ENCODE measurements at places on chromosomes 5 and 9.

- DNase-seq: no peak
Observed at GRCh38 chr9:124389146-124389939, 25.9 kb downstream of the PSMB7 start.

DNA sequence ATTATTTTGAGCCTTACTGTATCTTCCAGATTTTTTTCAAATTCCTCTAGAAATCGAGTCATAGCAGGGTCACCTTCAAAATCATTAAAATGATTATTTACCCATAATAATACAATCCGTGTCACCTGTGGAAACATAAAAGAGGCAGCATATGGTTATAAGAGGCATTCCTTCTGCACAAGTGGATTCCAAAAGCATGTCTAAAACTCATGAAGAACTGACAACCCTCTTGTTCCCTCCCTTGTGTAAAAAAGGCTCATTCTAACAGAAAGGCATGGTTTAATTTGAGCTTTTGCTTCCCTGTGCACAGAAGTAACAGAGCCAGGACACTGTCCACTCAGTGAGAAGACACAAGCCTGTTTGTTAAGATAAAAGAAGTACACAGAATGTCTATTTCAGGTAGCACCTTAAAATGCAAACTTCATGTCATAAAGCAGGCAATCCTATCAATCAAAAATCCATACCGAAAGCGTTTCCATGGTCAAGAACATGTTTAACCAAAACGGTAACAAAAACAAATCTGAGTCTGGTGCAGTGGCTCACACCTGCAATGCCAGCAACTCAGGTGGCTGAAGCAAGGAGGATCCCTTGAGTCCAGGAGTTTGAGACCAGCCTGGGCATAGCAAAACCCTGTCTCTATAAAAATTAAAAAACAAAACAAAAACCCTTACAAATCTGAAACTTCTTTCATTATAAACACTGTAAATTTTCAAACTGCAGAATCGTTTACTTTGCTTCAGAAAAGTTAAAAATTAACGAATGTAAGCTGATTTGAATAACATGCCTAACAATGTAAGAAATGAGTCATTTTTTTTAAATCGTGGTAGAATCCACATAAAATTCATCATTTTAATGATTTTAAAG is 139.3 kb downstream of the RAPGEF6 start:
- no peak for DNase-seq

DNA sequence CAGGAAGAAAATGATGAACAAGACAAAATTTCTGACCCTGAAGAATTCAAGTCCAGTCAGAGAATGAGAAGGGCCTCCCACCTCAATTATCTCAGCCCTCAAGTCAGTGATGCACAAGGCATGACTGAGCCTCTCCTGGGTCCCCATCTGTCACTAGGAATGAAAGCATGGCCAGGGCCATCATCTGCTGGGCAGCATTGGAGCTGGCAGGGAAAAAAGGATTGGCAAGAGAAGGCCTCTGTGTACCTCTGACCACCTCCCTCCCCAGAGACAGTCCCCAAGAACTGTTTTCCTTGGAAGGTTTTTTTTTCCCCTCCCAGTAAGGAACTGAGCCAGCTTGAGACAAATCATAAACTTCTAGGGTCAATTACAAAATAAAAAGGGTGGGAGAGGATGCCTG is 76.7 kb downstream of the KLHL3 start:
- no peak for DNase-seq

DNA sequence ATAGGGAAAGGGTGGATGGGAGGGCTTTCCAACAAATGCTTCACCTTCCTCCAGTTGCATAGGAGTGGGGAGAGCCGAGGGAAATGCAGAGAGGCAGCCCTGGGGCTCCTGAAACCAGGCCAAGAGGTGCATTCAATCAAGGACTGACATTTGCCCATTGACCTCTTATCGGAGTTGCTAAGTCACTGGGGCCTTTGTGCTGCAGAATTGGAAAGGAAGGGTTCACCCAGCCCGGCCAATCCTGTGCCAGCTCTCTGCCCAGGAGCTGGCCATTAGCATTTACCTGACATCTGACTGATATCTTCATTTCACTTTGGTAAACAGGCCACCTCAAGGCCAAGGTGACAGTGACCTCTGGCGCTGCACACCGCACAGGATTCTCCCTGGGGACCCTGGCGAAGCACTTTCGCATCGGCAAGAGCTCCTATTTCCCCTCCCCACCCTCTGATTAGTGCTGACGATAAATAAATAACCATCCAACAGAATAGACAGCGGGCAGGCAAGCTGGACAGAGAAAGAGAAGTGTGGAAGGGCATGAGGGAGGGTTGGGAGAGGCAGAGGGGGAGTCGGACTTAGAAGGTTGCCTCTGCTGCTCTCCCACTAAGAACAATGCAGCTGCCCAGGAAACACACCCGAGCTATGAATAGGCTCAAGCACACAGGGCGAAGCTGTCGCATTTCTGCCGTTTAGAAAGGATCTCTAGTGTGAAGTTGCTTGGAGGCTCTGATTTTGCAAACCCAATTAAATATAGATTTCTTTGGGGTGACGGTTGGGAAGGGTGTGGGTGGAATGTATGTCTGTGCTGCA is 57.0 kb upstream of the BOD1 start:
- DNase-seq: no peak

DNA sequence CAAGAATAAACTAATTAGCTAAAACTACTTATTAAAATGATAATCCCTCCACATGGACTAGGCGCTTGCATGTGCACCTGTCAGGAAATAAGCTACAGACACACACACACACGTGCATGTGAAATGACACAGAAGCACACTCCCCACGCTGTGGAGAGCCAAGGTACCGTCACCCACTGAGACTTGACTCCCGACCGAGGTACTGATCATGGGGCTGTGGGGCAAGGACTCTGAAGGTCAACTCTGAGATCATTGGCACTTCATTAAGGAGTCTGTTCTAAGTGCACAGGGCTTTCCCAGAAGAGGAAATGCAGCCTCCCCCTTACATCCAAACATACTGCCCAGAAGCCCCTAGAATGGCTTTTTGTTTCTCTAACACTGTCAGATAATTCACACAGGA is 264.4 kb upstream of the WWC1 start:
- DNase-seq: no peak

DNA sequence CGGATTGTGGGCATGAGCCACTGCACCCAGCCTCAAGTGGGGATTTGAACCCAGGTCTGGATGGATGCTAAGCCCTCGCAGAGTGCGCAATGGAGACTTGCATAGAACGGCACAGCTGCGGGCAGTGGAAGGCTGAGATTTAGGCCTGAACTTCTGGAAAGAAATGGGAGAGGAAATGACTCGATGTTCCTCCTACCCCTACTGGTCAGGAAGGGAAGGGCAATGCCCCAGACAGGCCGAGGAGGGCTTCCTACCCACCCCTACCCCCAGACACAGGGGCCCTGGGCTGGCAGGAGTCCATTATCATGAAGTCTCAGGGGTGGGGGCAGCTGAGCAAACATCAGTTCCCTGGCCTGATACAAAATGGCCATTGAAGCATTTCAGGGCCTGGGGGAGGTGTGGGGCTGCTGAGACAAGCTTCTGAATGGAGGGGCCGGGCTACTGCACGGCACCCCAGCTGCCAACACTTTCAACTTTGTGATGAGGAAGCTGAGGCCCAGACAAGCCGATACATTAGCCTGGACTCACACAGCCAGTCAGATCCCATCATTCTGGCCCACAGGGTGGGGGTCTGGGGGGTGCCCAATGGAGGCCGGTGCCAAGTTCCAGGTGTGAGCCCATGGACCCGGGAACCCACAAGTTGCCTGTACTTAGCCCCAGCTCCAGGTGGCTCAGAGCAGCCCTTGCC is 13.5 kb upstream of the WDR38 start:
- DNase-seq: no peak

- no peak for DNase-seq
Observed at GRCh38 chr9:3879726-3880505, 354.1 kb upstream of the RFX3 start.

GRCh38 chr9:132610661-132611060 is 28.3 kb downstream of the BARHL1 start:
- no peak for DNase-seq

DNA sequence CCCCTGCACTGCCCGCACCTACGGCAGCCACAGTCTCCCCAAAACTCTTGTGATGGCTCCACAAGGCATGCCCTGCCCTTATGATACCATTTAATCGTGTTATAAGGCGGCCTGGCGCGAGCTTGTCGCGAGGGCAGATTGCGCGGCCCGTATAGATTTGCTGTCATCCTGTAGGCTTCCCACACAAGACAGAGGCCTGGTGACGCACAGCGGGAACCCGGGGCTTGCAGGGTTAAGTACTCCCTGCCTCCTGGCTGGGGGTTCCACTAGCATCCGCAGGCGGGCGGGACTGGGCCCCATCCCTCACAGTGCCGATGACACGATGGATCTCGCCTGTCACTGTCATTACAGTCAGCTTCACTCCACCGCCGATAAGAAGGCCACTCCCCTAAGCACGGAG is 364.9 kb upstream of the IRX2 start:
- no peak for DNase-seq

GRCh38 chr5:33423018-33423630 is 17.6 kb upstream of the TARS1 start:
- DNase-seq: no peak

- no peak for DNase-seq
Observed at GRCh38 chr5:22460189-22460588, 393.0 kb downstream of the CDH12 start.

- no peak for DNase-seq
Observed at GRCh38 chr5:173923218-173924095, 35.3 kb downstream of the CPEB4 start.

DNA sequence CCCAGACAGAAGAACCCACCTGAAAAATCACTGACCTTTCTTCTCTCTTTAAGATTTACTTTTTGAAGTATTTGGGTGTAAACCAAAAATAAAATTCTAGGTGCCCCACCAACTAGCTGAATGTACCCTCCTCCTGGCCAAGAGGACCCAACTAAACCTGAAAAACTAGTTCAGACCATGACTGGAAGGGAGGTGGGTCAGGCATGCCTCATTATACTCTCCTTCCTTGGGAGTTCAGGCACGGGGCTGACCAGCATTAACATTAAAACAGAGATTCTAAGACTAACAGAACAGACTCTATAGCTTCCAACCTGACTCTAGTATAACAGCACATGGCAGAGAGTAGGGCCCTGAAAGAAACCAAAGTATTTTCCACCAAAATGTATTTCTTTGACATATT is 61.4 kb downstream of the CERT1 start:
- no peak for DNase-seq

DNA sequence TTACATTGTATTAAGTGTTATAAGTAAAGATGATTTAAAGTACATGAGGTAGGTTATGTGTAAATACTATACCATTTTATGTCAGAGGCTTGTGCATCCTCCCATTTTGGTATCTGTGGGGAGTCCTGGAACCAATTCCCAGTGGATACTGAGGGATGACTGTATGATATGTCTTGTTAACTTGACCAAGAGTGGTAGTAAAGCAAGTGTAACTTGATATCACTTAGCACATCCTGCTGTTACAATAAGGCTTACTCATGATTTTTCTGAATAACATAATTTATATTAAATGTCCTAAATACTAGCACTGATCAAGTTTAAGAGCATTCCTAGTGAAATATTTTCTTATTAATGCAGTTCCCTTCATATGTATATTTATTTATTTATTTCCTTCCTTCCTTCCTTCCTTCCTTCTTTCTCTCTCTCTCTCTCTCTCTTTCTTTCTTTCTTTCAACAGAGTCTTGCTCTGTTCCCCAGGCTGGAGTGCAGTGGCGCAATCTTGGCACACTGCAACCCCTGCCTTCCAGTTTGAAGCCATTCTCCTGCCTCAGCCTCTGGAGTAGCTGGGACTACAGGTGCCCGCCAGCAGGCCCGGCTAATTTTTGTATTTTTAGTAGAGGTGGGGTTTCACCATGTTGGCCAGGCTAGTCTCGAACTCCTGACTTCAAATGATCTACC is 7.5 kb downstream of the NDFIP1 start:
- DNase-seq: no peak

GRCh38 chr9:72818385-72818784 is 134.5 kb downstream of the ALDH1A1 start:
- DNase-seq: no peak

DNA sequence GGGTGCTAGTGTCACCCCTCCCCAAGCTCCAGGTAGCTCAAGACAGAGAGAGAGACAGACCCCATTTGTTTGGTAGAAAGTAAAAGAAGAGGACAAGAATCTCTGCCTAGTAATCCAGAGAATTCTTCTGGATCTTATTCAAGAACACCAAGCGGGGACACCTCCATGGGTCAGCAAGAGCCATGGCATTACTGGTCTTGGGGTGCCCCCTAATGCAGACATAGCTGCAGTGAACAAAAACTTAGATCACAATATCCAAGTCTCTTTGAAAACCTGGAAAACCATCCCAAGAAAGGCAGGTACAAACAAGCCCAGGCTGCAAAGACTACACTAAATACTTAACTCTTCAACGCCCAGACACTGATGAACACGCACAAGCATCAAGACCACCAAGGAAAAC is 29.9 kb upstream of the PDE4D start:
- no peak for DNase-seq

DNA sequence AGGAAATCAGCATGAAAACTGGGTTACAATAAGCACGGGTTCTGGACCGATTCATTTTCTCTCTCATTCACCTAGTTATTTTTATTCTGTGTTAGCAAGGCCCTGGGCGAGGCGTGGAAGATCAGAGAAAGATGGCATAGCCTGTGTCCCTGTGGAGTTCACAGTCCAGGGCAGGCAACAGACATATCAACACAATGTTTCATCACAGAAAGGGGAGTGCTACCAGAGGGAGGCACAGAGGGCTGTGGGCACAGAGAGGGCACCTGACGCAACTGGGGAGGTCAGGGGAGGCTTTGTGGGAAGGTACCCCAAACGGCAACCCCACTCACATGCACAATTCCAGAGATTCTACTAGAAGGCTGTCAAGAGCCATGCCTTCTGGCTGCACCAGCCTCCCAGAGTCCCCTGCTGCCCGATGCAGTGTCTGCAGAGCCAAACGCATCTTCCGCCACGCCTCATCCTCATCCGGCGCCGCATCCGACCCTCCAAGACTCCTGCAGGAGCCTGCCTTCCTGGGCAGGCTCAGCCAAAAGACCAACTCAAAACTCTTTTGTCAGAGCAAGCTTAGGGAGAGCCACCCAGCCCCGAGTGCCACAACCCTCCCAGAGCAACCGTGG is 1.4 kb downstream of the FAM193B start:
- DNase-seq: no peak

GRCh38 chr9:35028341-35028740 is 38.8 kb downstream of the DNAJB5 start:
- DNase-seq: no peak

DNA sequence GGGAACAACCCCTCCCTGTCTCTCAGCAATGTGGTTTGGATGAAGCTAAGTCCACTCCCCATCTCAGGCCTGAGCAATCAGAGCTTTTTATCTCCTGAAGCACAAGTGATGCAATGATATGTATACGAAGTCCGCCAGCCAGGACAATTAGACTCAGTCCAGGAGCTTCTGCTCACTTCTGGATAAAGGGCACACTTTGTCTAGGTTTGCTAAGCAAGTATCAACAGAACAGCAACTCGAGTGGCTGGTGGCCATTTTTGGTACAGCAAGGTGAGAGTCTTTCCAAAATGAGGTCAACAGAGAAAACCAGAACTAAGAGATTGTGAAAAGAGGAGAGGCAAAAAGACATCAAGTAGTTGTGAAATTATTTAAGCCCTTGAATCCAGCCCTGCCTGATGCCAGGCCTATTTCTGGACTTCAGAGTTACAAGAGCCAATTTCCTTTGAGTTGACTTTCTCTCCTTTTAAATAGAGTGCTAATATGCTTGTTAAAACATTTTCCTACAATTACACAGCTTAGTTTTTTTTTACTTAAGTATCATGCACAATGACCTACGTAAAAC is 8.2 kb downstream of the NDUFA8 start:
- DNase-seq: no peak
